ENCODE measurements at places on chromosomes 7 and 10. TPM values are rescaled to one million over a fixed set of nuclear protein-coding genes. Genes with fewer than 3 reads are reported as not detected.

GRCh38 chr10:74589226-74589673 lies 237.2 kb upstream of the KAT6B start:
- no peaks in the 10 kb centered on the region for H3K36me3 ChIP-seq
- peaks cover 73% of the 10 kb centered on the region for H3K4me1 ChIP-seq
- no peak overlapping the region for H3K4me3 ChIP-seq
- H3K27me3 ChIP-seq = no peaks in the 10 kb centered on the region
- peak; percentile 97 for DNase-seq
- H3K27ac ChIP-seq = peak overlapping the region; percentile 74

- H3K36me3 ChIP-seq = no peaks in the 10 kb centered on the region
- peak overlapping the region; percentile 75 for H3K27ac ChIP-seq
- no peak overlapping the region for H3K4me3 ChIP-seq
- H3K4me1 ChIP-seq = peaks cover 60% of the 10 kb centered on the region
- no peak for DNase-seq
- H3K27me3 ChIP-seq = no peaks in the 10 kb centered on the region
Measured at GRCh38 chr10:63236113-63236935, 103.2 kb downstream of the NRBF2 start.

ANLN gene
- total RNA-seq = 4.1 TPM

C7orf57 gene
- total RNA-seq = not detected

GRCh38 chr7:27324246-27324645 lies 81.6 kb downstream of the EVX1 start:
- no peaks in the 10 kb centered on the region for H3K27me3 ChIP-seq
- H3K36me3 ChIP-seq = no peaks in the 10 kb centered on the region
- no peaks in the 10 kb centered on the region for H3K4me1 ChIP-seq
- no peak overlapping the region for H3K4me3 ChIP-seq

WDR11 gene
- 35.0 TPM for total RNA-seq

- peaks cover 28% of the 10 kb centered on the region for H3K36me3 ChIP-seq
- H3K4me1 ChIP-seq = peaks cover 50% of the 10 kb centered on the region
- H3K27me3 ChIP-seq = no peaks in the 10 kb centered on the region
Measured at GRCh38 chr7:99918959-99919813, at the start of gene TRIM4. Gene TRIM4, minus strand, starts transcription at chr7:99919530. Its CDS starts 129 bp downstream, at chr7:99919401.

DNA sequence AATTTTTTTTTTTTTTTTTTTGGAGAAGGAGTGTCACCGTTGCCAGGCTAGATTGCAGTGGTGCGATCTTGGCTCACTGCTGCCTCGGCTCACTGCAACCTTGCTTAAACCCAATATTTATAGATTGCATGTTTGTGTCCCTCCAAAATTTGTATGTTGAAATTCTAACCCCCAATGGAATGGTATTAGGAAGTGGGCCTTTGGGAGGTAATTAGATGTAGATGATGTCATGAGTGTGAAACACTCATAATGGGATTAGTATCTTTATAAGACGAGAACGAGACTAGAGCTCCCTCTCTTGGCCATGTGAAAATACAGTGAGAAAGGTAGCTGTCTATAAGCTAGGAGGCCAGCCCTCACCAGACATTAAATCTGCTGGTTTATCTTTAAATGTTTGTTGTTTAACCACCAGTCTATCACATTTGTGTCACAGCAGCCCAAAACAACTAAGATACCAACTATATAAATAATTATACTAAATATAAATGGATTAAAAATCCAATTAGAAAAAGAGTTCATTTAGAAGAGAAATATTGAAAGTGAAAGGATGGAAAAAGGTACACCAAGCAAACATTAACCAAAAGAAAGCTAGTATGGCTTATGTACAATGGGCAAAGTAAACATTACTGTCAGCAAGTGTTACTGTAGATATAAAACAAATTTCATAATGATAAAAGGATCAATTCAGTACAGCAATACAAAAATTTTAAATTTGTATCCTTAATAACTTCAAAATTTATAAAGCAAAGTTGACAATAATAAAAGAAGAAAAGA lies 9.3 kb downstream of the TCAF1 start:
- no peaks in the 10 kb centered on the region for H3K36me3 ChIP-seq
- H3K4me1 ChIP-seq = no peaks in the 10 kb centered on the region
- no peak overlapping the region for H3K4me3 ChIP-seq
- no peak for DNase-seq
- no peaks in the 10 kb centered on the region for H3K27me3 ChIP-seq
- no peak overlapping the region for H3K27ac ChIP-seq

GRCh38 chr7:17725821-17726220 lies 214.5 kb downstream of the SNX13 start:
- H3K36me3 ChIP-seq = no peaks in the 10 kb centered on the region
- H3K27me3 ChIP-seq = no peaks in the 10 kb centered on the region
- DNase-seq = no peak
- no peak overlapping the region for H3K4me3 ChIP-seq

- DNase-seq = no peak
- no peaks in the 10 kb centered on the region for H3K27me3 ChIP-seq
- H3K36me3 ChIP-seq = no peaks in the 10 kb centered on the region
- H3K4me1 ChIP-seq = no peaks in the 10 kb centered on the region
Measured at GRCh38 chr7:54354436-54354835, 187.7 kb upstream of the VSTM2A start.

DNA sequence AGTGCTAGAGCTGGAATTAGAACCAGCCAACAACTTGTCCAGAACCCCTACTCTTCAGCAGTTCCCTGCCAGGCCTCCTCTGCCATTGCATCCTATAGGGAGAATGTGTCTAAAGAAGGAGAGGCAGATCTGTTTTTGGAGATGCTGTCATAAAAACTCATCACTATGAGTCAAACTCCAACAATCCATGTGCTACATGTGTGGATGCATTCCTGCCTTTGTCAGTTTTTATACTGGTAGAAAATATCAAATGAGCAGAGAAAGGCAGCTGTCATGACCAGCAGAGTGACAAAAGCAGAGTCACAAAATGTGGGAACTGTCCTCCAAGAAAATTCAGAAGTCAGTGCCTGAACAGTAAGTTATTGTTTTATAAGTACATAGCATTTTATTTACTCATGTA lies 93.0 kb downstream of the ABLIM1 start:
- H3K27me3 ChIP-seq = no peaks in the 10 kb centered on the region
- DNase-seq = no peak
- no peak overlapping the region for H3K4me3 ChIP-seq
- H3K36me3 ChIP-seq = no peaks in the 10 kb centered on the region
- no peak overlapping the region for H3K27ac ChIP-seq

- no peak overlapping the region for H3K27ac ChIP-seq
- DNase-seq = no peak
- H3K4me3 ChIP-seq = no peak overlapping the region
- peaks cover 21% of the 10 kb centered on the region for H3K4me1 ChIP-seq
- no peaks in the 10 kb centered on the region for H3K27me3 ChIP-seq
- no peaks in the 10 kb centered on the region for H3K36me3 ChIP-seq
Measured at GRCh38 chr7:90668992-90669391, 72.9 kb downstream of the CDK14 start.

- H3K27me3 ChIP-seq = no peaks in the 10 kb centered on the region
- no peak for DNase-seq
- no peaks in the 10 kb centered on the region for H3K36me3 ChIP-seq
- no peak within 1 kb of the TSS for H3K27ac ChIP-seq
- no peaks in the 10 kb centered on the region for H3K4me1 ChIP-seq
Measured at GRCh38 chr10:100462709-100463108, at the start of gene WNT8B. Gene WNT8B, plus strand, starts transcription at chr10:100463009. Its CDS starts 160 bp downstream, at chr10:100463169.

GRCh38 chr10:71309919-71310318 lies 9.1 kb upstream of the SLC29A3 start:
- H3K4me1 ChIP-seq = peaks cover 13% of the 10 kb centered on the region
- no peak for DNase-seq
- no peak overlapping the region for H3K27ac ChIP-seq
- no peak overlapping the region for H3K4me3 ChIP-seq
- no peaks in the 10 kb centered on the region for H3K36me3 ChIP-seq

GRCh38 chr10:90859321-90859751 lies 1.5 kb upstream of the HTR7 start:
- H3K4me3 ChIP-seq = no peak overlapping the region
- H3K4me1 ChIP-seq = peaks cover 7% of the 10 kb centered on the region
- H3K36me3 ChIP-seq = no peaks in the 10 kb centered on the region
- no peak for DNase-seq
- H3K27ac ChIP-seq = no peak overlapping the region

SDK1 gene
- total RNA-seq = 18.6 TPM

DNA sequence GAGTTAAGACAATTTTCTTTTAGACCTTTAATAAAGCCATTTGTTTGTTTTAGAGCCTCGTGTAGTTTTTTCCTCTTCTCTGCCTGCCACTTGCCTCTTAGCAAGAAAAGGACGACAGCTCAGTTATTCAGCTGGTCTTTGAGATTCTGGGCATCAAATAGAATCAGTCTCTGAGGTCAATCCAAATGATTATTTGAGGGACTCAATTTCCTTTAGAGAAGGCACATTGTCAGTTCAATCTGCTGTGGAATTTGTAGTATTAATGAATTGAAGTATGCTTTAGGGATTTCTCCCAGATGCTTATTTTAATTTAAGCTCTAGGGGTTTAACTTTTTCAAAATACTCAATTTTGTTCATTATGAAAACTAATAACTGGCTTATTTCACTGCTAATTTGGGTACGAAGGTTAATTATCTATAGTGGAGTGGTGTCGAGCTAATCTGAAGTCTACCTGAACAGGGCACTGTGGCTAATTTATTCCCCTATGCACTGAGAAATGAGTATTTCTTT lies 841.2 kb upstream of the AUTS2 start:
- H3K4me3 ChIP-seq = no peak overlapping the region
- no peaks in the 10 kb centered on the region for H3K4me1 ChIP-seq
- no peaks in the 10 kb centered on the region for H3K36me3 ChIP-seq
- DNase-seq = no peak
- H3K27ac ChIP-seq = no peak overlapping the region
- no peaks in the 10 kb centered on the region for H3K27me3 ChIP-seq

DNA sequence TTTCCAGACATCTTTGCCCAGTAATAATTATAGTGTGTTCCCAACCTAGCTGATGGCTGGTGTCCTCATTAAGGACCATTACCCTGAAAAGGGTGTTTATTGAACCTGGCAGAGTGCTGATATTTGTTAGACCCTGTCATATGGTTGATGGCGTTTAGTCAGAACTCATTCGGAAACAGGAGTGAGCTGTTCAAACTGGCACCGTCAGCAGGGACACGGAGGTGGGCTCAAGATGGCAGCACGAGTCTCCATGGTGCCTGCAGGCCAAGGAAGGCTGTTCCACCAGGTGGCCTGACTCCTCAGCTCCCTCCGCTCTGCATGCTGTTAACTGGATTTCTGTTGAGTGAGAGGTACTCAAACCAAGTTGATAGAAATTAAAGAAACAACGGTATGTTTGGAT lies 589.1 kb upstream of the MGMT start:
- no peak overlapping the region for H3K4me3 ChIP-seq
- no peak for DNase-seq
- no peaks in the 10 kb centered on the region for H3K36me3 ChIP-seq
- peaks cover 7% of the 10 kb centered on the region for H3K4me1 ChIP-seq
- no peak overlapping the region for H3K27ac ChIP-seq

DNA sequence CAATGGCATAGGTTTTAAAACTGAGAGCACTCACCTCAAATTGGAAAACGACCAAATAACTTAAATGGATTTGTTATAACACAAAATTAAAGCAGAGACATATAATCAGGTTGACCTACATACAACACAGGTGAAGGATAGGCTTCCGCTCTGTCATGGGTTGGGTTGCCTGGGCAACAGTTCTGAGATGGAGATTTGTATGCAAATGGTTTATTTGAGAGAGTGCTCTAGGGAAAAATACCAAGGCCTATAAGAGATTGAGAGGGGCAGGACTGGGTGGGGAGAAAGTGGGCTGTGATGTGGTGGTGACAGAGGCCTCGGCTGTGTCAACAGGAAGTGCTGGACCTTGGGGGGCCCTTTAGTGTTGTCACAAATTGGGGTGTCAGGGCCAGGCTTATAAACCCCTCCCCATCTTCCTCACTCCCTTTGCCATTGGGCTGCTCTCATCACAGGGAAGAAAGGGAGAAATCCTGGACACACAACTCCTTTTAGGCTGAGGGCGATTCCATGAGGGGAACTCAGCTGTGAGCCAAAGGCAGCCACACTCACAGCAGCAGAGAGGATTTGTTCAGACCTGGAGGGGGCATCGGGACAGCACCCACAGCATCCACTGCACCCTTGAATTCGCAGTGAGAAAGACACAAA lies 105.4 kb upstream of the LYZL1 start:
- H3K4me3 ChIP-seq = no peak overlapping the region
- no peaks in the 10 kb centered on the region for H3K36me3 ChIP-seq
- no peak for DNase-seq
- no peaks in the 10 kb centered on the region for H3K27me3 ChIP-seq

- no peaks in the 10 kb centered on the region for H3K36me3 ChIP-seq
- H3K4me3 ChIP-seq = no peak overlapping the region
- peaks cover 8% of the 10 kb centered on the region for H3K4me1 ChIP-seq
- DNase-seq = no peak
- no peak overlapping the region for H3K27ac ChIP-seq
Measured at GRCh38 chr7:157430721-157431120, 93.9 kb downstream of the DNAJB6 start.

DNA sequence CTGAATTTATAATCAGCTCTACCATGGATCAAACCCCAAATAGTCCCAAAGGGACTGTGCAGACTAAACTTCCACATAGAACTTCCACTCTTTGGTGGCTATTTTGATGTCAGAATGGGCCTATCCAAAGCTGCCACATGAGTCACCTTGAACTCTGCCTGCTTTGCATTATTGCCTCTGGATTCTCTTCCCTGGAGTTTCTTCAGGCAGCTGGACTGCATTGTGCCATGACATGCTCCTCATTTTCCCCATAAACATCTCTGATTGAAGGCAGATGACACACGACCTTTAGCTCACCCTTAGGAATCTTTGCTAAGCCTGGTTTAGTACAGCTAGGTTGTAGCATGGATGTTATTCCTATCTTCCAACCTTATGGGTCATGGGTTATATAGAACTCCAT lies 251.7 kb downstream of the FZD1 start:
- no peaks in the 10 kb centered on the region for H3K27me3 ChIP-seq
- H3K27ac ChIP-seq = no peak overlapping the region
- DNase-seq = no peak
- H3K4me1 ChIP-seq = no peaks in the 10 kb centered on the region
- H3K36me3 ChIP-seq = no peaks in the 10 kb centered on the region

MAP3K8 gene
- 29.2 TPM for total RNA-seq

RBP3 gene
- not detected for total RNA-seq

GRCh38 chr10:60907236-60907635 lies 36.7 kb downstream of the RHOBTB1 start:
- H3K4me3 ChIP-seq = no peak overlapping the region
- no peaks in the 10 kb centered on the region for H3K36me3 ChIP-seq
- no peaks in the 10 kb centered on the region for H3K27me3 ChIP-seq

ZNF485 gene
- 2.3 TPM for total RNA-seq

GRCh38 chr7:137992104-137992549 lies 9.8 kb downstream of the CREB3L2 start:
- peak overlapping the region; percentile 78 for H3K27ac ChIP-seq
- H3K36me3 ChIP-seq = no peaks in the 10 kb centered on the region
- no peak overlapping the region for H3K4me3 ChIP-seq
- no peaks in the 10 kb centered on the region for H3K27me3 ChIP-seq
- no peak for DNase-seq

- H3K27ac ChIP-seq = no peak overlapping the region
- H3K4me1 ChIP-seq = no peaks in the 10 kb centered on the region
- no peak for DNase-seq
- H3K4me3 ChIP-seq = no peak overlapping the region
- no peaks in the 10 kb centered on the region for H3K36me3 ChIP-seq
Measured at GRCh38 chr7:124662937-124663336, 102.7 kb downstream of the GPR37 start.
